ENCODE measurements at places on chromosomes 7 and 10.

- DNase-seq = no peak
Observed at GRCh38 chr7:68694656-68695055, 903.6 kb upstream of the AUTS2 start.

DNA sequence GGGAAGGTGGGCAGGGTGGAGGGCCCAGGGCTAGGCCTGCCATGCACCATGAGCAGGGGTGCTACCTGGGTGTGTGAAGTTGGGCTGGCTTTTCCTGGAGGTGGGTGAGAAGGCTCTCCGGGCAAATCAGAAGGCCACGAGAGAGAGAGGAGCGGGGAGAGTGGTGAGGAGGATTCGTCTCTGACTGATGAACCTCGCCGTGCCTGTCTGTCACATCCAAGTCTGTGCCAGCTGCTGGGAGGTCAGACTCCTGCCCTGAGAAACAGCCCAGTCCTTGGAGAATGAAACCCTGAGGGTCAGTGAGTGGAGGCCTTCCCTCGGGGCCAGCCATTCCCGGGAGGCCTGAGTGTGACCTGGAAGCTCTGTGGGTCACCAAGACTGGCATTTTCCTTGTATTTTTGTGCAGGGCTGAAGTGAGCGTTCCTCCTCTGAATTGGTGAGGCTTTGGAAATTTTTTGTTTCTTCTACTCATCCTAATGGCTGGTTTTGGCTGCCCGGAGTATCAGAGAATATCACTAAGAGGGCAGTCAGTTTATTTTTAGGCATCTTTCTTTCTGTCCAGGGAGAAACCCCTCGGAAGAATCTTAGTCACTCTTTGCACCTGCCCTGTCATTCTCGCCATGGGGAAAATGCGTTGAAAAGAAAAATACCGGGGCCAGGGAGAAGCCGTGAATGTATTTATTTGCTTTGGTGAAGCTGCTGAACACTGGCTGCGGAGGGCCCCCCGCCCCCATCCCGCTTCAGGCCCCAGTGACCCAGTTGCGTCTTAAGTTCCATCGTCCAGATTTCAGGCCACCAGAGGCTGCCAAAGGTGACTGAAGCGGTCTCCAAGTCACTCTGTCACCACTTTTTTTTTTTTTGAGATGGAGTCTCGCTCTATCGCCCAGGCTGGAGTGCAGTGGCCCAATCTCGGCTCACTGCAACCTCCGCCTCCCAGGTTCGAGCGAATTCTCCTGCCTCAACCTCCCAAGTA lies 6.5 kb upstream of the AP5Z1 start:
- no peak for DNase-seq

- no peak for DNase-seq
Observed at GRCh38 chr10:73819081-73819480, 7.7 kb upstream of the NDST2 start.

- peak; percentile 61 for DNase-seq
Observed at GRCh38 chr10:104614245-104614831, 26.8 kb upstream of the SORCS3 start.

GRCh38 chr10:8404721-8405120 lies 350.2 kb downstream of the GATA3 start:
- no peak for DNase-seq

DNA sequence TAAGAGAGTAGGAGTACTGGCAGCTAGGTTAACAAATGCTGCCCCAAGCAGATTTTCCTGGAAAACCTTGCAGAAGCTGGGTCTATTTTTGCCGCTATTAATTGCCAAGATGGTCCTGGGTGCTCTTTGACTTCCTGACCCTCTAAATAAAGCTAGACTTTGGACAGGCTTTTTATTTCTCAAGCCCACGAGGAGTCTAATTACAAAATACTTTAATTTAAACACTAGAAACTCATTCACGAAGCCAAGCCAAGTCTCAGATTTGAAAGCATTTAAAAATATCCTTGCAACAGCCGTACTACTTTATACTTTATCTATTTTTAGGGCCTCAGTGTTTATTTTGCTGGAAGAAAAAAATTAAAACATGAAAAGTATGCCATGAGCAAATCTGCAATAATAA lies 45.1 kb downstream of the TMEM26 start:
- no peak for DNase-seq

- no peak for DNase-seq
Observed at GRCh38 chr7:84786073-84786472, 400.8 kb downstream of the SEMA3D start.

DNA sequence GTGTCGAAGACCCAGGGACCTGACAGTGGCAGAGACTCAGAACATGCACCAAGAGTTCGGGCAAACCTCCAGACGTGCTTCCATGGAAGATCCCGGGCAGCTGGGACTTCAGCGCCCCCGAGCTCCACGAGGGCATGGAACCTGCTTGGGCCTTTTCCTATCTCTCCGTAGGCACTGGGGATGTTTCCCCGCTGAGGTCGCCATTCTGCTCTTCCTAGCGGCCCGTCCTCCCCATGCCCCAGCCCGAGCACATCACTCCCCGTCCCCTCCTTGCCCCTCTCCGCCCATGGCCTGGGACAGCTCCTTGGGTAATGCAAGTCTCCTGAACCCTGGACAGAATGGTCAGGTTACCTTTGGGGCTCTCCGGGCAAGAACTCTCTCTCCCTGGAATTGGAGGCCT lies 32.3 kb upstream of the SHH start:
- no peak for DNase-seq

GRCh38 chr7:105975770-105976417 lies 12.8 kb downstream of the CDHR3 start:
- no peak for DNase-seq

- no peak for DNase-seq
Observed at GRCh38 chr7:111180338-111180737, 89.4 kb downstream of the LRRN3 start.

- DNase-seq = no peak
Observed at GRCh38 chr10:63901228-63901627, 380.0 kb downstream of the REEP3 start.

DNA sequence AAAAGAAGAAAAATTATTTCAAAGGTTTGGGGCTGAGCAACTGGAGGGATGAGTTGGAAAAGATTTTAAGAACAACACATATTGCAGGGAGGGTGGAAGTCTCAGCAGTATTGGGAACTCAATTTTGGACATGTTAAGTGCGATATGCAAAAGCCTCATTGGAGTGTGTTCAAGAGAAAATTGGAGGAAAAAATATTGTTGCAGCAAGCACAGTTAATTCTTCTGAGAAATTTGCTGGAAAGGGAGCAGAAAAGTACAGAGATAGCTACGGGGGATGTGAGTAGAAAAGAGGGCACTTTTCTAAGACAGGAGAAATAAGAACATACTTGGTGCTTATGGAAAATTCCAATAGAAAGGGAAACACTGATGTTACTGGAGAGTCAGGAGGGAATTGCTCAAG lies 59.8 kb upstream of the MAGI2 start:
- no peak for DNase-seq

- no peak for DNase-seq
Observed at GRCh38 chr10:100781145-100781665, 35.8 kb downstream of the PAX2 start.

DNA sequence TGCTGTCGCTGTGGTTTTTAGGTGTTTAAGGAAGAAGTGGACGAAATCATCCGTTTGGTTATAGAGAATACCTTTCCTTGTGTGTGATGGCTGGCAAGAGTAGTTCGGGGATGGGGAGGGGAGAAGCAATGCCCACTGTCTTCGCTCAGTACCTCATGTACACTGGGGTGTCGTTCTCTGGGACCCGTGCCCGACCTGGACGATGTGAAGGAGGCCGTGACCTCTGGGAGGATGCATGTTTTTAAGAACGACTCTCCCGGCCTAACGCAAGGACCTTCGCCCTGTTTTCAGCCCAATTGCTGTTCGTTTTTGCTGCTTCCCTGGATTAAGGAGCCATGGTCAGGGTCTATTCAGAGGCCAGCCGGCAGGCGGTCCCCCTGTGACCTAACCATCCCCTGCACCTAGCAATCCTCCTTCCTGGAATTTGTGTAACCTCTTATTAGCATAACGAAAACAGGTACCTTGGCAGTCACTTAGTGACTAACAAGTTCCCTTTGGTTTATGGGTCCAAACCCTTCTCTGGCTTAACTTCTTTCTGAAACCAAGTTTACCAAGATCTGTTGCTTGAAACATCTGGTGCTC lies 1.3 kb downstream of the NFE2L3 start:
- peak; percentile 70 for DNase-seq

DNA sequence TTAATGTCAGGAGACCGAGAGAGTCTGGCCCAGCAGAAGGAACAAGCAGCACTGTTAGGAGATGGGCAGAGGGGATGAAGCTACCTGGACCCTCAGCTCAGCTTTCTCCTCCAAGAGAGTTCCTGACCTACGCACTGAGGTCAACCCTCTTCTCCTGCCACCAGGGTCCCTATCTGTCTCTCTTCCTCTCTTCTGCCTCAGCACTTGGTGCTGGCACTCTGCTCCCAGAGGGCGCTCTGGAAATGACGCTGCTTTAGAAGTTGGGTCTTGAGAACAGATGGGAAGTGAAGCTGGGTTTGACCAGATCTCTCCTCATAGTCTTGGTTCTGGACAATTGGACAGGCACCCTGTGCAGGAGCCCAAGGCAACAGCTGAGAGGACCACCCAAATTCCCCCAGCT lies 216.0 kb upstream of the AGK start:
- DNase-seq = no peak

DNA sequence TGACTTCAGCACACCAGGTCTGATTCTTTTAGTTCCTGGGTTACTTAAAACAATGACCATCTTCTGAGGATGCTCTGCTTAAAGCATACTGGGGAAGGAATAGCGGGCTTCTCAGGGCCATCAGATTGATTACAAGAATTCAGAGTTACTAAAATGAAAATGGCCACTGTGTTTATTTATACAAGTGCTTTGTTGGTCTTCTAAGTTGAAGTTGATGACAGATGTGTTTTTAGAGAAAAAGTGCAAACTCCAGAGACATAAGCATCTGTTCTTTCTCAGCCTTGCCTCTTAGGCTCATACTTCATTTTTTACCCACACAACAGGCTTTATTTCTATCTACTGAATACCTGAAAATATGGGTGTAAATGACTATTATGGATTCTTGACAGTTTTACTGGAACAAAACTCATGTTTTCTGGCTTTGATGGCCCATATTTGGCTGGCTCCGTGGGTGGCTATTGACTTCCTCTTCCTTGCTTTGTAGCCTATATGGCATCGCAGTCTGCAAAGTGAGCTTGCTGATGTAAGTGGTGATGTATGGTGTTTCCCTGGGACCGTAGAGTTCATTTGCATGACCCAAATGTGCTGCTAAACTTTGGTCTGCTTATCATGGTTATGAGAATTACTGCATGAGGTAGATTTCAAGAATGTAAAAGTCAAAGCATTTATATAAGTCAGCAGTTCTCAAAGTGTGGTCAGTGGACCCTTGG lies 121.3 kb downstream of the BMPER start:
- DNase-seq = no peak

Measured in activated T-cell treated with anti-CD3 and anti-CD28 coated beads, Interleukin-2, amount 50 U/mL, for 48 hours (primary cell).